Stimulated activated CD8-positive, alpha-beta memory T cell treated with anti-CD3 and anti-CD28 coated beads, Interleukin-15, amount 100 ng/mL, for 24 hours (primary cell): ENCODE measurements at places on chromosomes 11 and 22.

DNA sequence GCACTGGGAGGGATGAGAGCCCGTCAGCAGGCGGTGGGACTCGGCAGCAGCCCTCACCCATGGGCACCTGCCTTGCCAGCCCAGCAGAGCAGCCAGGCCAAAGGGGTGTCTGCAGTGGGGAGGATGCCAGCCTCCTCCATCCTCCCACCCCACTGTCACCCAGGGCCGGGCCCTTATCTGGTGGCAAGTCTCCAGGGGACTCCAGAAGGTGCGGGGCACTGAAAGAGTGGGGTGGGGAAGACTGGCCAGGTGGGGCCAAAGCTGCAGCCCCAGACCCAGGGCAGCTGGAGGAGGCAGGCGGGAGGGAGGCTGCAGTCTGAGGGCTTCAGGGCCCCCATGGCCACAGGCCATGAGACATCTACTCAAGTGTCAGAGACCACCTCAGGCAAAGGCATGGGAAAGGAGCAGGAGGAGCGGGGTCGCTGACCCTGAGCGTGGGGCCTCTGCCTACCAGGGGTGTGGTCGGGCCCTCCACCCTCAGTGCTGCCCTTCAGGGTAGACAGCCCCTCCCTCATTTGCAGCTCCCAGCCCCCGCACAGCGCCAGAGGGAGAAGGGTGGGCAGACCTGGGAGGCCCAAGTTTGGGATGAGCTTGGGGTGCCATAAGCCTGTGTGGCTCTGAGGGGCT is 3.5 kb downstream of the DGCR6L start:
- no peak for DNase-seq

DNA sequence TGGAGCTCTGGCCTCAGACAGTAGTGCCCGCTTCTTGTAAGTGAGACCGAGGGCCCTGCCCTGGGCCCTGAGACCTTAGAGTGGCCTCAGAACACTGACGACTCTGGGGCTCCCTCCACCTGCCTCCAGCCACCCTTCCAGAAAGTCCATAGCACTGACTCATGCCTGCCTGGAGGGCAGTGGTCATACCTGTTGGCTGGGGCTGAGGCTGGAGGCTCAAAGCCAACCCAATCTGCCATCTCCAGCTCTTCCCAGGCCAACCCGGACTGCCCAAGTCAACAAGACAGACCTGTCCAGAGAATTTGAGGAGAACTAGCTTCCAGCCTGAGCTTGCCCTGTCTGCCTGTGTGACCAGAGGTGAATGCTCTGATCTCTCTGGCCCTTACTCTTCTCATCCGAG is 66.9 kb upstream of the TTLL12 start:
- DNase-seq, result no peak

DNA sequence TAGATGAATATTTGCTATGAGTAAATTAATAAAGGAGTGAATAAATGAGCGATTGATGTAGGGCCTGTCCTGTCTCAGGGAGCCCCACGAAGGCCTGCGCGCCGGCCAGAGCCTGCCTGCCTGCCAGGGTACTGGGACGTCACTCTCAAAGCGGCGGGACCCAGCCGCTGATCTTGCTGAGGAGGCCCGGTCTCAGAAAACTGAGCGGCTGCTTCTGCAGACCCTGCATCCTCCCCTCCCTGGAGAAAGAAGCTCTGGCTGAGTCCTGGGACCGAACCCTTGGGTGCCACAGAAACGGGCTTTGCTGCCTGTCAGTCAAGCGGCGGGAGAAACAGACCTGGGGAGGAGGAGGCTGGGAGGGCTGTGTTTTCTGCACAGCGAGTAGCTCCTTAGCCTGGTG is 91.6 kb upstream of the B3GAT1 start:
- no peak for DNase-seq

GRCh38 chr11:250740-251299 is 14.0 kb downstream of the PSMD13 start:
- DNase-seq, result peak; percentile 44

GRCh38 chr11:94526645-94527438 is 14.6 kb downstream of the C11orf97 start:
- DNase-seq, result no peak

DNA sequence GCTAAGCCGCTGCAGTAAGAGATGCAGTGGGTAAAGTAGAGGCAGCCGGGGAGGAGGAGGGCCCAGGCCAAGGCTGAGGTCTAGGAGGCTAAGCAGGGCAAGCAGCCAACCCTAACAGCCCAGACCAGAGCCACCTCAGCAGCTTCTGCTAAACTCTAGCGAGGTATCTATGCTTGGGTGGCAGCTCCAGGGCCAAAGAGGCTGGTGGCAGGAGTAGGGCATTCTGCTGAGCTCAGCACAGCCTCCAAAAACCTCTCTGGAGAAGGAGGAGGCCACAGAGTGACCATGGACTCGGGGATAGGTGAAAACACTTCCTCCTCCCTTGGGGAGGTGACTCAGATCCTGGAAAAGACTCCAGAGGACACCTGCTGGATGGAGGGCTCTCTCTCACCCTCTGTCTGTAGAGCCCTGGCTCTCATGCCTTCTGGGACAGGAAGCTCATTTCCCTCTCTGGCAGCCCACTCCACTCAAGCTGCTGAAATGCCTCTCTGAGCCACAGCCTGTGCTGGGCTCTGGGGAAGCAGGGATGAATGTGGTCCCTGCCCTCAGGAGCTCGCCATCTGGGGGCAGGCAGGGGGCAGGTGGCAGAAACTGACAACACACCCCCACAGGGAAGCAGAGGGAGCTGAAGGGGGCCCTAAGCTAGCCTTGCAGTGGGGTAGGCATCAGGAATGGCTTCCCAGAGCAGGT is 16.5 kb upstream of the TPBGL start:
- no peak for DNase-seq

GRCh38 chr22:42199025-42199424 is 68.4 kb upstream of the CYP2D6 start:
- DNase-seq, result no peak
